SW 1271 (cell line): ENCODE measurements at places on chromosomes 7 and 10.

DNA sequence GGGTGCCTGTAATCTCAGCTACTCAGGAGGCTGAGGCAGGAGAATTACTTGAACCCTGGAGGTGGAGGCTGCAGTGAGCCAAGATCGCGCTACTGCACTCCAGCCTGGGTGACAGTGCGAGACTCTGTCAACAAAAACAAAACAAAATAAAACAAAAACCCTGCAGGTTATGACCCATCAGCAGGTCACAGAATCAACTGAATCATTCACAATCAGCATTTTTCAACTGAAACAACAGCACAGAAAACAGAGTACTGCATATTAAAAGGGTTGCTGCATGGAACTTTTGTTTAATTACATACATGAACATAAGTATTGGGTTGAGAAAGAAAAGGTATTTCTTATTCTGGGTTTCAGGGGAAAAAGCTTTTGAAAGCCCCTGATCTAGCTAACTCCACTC is 77.6 kb downstream of the KCNMA1 start:
- no peak for DNase-seq

DNA sequence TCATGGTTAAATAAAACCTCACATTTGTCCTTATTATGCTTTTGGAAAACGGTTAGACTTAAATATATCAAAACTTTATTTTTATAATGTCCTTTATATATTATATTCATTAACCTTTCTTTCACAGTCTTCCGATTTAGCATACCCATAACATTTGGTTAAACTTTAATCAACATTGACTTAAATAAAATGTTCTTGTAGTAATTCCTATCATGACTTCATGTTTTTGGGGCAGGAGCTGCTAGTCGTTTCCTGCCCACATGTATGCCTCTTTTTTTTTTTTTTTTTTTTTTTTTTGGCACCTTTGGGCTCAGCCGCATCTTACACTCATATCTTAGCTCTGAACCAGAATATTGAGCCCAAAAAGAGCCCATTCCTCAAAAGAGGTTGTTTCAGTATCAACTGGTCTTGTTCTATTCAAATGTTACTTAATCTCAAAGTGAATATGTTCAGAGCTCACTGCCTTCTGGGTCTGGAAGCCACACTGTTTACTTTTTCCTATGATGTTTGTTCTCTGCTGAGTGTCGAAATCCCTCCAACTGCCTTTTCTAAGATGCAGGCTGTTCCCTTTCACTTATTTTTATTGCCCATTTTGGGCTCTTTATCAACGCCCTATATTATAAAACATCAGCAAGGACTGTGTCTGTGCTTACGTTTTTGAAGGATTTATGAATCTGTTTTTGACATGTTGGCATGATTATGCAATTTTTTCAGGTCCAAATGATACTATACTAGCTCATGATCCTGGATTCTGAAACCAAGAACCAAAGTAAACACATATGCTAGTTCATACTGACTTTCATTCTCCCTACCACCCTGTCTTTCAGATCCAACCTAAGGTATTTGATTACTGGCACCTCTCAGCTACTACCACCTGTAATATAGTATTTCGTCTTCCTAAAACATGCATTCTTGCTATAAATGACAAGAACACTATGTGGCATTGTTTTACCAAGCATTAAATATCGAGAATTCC is 914.4 kb downstream of the PCDH15 start:
- no peak for DNase-seq

DNA sequence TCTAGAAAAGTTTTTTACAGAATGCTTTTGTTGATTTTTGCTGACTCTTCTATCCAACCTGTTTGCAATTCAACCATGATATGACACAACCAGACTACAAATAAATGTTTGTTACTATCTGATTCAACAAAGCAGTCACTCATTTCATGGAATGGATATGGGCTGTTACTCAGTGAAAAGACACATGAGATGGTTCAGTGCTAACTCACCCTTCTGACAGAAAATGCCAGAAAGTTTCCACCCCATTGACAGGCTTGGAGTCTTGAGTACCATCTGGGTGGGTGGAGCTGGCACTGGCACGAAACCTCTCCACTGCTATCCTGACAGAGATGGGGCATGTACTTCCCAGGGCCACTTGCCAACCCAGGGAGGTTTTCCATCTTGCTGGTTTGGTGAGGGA is 39.5 kb downstream of the RBM28 start:
- no peak for DNase-seq

GRCh38 chr7:134845461-134845860 is 66.0 kb downstream of the CALD1 start:
- DNase-seq = no peak

- DNase-seq = no peak
Observed at GRCh38 chr10:15808204-15808797, 52.0 kb downstream of the MINDY3 start.

- DNase-seq = no peak
Observed at GRCh38 chr7:900331-901040, 24.1 kb downstream of the GET4 start.

DNA sequence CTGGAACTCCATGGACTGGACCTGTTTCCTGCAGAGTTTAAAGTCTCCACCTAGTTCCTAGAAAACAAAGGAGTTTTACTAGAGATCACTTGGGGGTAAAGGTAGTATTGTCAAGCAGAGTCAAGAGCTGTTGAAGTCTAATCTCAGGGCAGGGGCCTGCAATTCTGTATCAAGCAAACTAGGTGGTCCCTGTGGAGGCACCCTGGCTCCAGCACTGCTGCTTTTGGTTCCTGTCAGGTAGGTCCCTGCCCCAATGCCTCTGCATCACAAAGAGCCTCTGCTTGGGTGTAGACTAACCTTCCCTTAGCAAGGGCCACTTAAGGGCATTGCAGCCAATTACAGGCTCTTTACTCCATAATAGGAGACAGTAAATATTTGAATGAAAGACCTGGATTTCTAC is 22.5 kb downstream of the ZSCAN25 start:
- no peak for DNase-seq

GRCh38 chr10:130968964-130969363 is 342.6 kb downstream of the TCERG1L start:
- DNase-seq = no peak

GRCh38 chr10:98268694-98269431 is 869 bp upstream of the LOXL4 start:
- no peak for DNase-seq

- DNase-seq = no peak
Observed at GRCh38 chr7:69751026-69751425, 152.8 kb downstream of the AUTS2 start.

GRCh38 chr7:117324960-117325359 is 2.1 kb upstream of the WNT2 start:
- no peak for DNase-seq

GRCh38 chr7:140300243-140301136 is 97.8 kb downstream of the SLC37A3 start:
- DNase-seq = no peak
